ENCODE measurements at places on chromosomes 3 and 15.

GRCh38 chr3:9820946-9821345, 10.9 kb downstream of the TTLL3 start:
- no peak for DNase-seq

DNA sequence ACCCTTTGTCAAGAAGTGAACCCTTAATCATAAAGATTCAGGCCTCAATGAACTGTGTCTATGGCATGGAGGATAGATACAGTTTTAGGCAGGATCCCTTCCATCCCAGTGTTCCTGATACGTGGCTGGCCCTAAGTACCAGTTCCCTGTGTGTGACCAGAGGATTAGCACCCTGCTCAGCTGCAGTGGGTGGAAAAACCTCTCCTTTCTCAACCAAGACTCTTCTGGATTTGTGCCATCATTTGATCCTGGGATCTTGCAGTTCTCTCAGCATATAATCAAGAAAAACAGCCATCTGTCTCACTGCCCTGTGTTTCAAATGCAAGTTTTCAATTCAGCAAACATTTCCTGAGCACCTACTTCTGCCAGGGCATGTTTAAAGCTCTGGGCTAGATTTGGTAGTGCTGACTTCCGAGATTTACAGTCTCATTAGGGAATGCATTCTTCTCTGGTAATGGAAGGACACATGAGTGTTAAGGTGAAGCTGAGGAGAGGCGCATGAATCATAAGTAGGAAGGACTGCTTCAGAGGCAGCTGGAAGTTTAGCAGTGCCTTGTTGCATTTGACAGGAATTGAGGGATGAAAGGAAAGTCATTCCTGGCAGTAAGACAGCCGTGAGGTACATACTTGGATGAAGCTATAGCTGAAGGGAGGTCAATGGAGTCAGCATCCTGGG, 388.3 kb downstream of the MFSD1 start:
- no peak for DNase-seq

DNA sequence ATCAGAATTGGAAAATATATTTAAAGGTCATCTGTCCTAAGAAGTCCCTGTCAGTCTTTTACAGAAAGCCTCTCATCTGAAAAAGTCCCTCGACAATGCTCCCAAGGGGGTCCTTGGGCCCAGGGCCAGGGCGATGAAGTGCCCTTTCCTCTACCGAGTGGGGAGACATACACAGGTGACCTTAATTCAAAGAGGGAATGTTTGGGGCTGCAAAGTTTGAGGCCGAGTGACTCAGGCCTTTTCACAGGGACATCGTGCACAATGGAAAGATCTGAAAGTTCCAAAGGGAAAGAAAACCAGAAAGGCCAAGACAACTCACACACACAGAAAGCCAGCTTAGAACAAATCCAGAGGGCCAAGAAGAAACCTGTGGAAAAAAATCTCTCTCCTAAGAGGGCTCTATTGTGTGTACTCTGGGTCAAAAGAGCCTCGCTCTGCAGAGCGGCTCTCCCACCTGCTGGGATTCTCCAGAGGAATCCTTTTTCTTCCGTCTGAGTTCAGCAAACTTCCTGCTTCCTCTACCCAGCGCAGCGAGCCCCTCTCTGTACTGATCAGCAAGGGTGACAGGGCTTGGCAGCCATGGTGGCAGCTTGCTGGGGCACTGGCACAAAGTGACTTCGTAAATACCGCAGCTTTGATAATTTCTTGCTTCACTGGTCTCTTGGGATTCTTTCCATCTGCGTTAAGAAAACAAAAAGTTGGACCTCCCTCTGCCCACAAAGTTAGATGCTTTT, 259.1 kb downstream of the OPA1 start:
- no peak for DNase-seq

DNA sequence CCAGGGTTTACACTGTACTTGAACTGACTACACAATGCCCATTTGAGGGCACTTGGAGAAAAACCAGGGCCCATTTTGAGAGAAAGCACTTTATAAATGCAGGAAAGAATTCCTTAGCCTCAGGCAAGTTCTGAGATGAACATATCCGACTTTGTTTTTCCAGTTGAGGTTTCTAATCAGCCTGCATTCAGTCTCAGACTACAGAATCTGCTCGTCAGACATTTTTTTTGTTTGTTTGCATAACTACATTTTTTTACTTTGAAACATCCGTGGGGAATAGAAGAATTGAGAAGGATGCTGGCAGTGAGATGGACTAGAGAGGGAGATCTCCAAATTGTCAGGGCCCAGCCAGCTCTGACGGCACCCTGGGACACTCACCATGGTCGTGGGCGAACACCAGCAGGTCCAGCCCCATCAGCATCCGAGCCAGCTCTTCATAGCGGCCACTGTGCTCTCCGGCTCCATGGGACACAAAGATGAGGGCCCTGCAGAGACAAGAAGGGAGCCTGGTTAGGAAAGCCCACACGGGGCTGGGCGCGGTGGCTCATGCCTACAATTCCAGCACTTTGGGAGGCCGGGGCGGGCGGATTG, 40.8 kb downstream of the MGLL start:
- no peak for DNase-seq

- no peak for DNase-seq
Observed at GRCh38 chr15:68114356-68114755, 60.2 kb downstream of the PIAS1 start.

GRCh38 chr15:67915461-67916374, 75.9 kb upstream of the RNU6-1 start:
- peak; percentile 81 for DNase-seq

GRCh38 chr3:195147649-195148080, 123.3 kb downstream of the XXYLT1 start:
- DNase-seq, result no peak

DNA sequence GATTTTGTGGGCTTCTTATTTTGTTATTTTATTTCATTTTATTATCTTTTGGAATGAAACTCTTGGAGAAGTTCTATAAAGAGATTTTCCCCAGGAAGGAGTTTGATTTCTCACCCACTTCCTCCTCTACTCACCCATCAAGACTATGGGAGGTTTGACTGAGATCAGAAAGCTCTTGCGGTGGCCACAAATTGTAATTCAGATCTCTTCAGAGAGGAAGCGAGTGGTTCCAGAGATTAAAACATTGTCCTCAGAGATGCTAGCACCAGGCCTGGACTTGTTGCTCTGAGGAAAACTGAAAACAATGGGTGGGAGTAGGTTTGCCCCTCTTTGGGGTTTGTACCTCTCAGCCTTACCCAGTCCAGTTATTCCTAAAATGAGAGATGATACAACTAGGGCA, 8.1 kb upstream of the MUC13 start:
- DNase-seq, result no peak

DNA sequence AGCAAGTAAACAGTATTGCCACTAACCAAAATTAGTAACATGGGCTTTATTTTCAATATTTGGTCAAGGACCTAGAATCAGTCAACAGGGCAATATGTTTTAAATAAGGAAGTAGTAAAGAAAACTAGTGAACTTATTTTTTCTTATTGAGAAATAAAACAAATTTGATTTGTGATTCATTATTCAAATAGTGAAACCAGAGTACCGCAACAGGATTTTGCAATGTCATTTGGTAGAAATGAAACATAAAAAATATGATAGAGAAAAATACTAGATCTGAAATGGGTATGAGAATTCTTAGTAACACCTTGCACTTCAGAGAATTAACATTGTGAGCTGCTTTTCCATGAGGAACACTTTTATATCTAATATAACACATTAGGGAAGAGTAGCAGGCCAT, 291.8 kb upstream of the GBE1 start:
- DNase-seq, result no peak

DNA sequence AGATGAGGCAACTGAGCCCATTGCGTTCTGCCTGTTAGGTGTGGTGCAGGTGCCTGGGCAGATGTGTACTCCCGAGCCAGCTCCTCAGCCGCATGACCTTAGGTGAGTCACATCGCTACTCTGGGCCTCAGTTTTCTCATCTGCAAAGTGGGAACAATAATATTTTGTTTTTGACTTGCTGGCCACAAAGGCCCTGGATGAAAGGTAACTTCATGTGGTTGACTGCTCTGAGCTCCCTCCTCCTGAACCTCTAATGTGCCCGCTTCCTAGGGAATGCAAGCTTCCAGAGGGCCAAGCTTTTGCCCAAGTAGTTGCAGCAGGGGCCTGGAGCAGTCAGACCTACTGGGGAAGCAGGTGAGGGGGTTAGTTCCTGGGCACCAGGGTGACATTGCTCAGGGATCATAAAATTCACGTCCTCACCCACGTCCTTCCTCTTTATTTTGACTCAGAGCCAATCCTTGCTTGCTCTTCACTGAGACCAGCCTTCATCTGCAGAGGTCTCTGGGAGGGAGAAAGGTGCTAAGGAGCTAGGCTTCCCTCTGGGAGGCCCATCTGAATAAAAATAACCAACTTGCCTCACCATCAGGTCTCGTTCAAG, 149.0 kb upstream of the TLE3 start:
- DNase-seq, result no peak
